ENCODE measurements at places on chromosomes 11 and 22.
A peak's percentile ranks its signal among the peaks of the same experiment; 100 is the strongest.

DNA sequence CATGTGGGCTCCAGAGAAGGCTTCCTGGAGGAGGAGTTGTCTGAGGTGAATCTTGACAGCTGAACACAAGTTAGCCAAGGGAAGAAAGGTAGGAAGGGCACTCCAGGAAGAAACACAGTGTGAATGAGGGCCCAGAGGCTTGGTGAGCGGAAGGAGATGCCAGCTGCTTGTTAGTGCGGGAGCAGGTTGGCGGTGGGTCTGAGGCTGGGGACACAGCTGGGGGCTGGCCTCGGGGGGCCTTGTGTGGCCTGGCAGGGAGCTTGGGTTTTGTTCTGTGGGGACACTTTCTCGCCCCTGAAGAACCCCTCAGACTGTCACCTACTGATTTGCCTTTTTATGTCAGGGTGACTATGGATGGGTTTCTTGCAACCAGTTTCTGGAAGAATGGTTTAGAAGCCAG lies 160.0 kb downstream of the ST3GAL4 start:
- no peak overlapping the region for H3K27ac ChIP-seq
- no peaks in the 10 kb centered on the region for H3K27me3 ChIP-seq
- H3K4me3 ChIP-seq = no peak overlapping the region
- no peaks in the 10 kb centered on the region for H3K36me3 ChIP-seq
- H3K4me1 ChIP-seq = no peaks in the 10 kb centered on the region

- H3K27me3 ChIP-seq = no peaks in the 10 kb centered on the region
- H3K36me3 ChIP-seq = no peaks in the 10 kb centered on the region
- H3K4me3 ChIP-seq = no peak within 1 kb of the TSS
- no peak within 1 kb of the TSS for H3K27ac ChIP-seq
Observed at GRCh38 chr11:7941608-7942007, at the start of gene OR10A3. Gene OR10A3 (minus strand): TSS chr11:7941708. CDS start chr11:7939520, 2,188 bp downstream.

- no peak overlapping the region for H3K27ac ChIP-seq
- H3K36me3 ChIP-seq = no peaks in the 10 kb centered on the region
- H3K27me3 ChIP-seq = no peaks in the 10 kb centered on the region
- H3K4me3 ChIP-seq = no peak overlapping the region
- H3K4me1 ChIP-seq = peaks cover 24% of the 10 kb centered on the region
Observed at GRCh38 chr11:44174842-44175241, 79.4 kb downstream of the EXT2 start.

DNA sequence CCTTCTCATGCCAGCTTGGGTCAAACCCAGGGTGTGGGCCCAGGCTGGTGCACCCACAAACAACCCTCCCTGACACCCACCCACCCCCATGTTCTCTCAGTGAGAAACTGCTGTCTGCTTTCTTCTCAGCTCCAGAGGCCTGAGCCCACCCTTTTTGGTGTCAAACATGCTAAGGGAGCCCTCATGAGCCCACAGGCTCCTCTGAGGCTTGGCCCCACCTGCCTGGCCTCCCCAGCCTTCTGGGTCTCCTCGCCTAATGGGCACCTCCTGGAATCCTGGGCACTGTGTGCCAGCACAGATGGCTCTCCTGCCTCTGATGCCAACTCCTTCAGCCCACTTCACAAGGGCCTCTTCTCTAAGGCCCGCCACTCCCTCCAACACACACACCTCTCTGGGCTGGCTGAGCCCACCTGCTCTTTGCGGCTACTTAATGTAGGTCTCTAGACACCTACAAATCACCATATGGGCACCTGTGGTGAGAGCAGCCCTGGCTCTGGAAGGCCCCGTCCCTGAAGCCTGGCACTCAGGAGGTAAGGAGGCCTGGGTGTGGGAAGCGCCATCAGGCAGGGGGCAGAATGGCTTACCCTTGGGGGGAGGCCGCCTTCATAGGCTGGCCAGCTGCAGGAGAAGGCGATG lies 4.4 kb downstream of the NAGA start:
- H3K27me3 ChIP-seq = no peaks in the 10 kb centered on the region
- H3K4me3 ChIP-seq = no peak overlapping the region

GRCh38 chr22:32058656-32059260 lies 15.7 kb downstream of the SLC5A1 start:
- peak overlapping the region; percentile 95 for H3K27ac ChIP-seq
- H3K27me3 ChIP-seq = no peaks in the 10 kb centered on the region
- no peak overlapping the region for H3K4me3 ChIP-seq
- H3K4me1 ChIP-seq = peaks cover 14% of the 10 kb centered on the region
- no peaks in the 10 kb centered on the region for H3K36me3 ChIP-seq
- peak; percentile 90 for DNase-seq

DNA sequence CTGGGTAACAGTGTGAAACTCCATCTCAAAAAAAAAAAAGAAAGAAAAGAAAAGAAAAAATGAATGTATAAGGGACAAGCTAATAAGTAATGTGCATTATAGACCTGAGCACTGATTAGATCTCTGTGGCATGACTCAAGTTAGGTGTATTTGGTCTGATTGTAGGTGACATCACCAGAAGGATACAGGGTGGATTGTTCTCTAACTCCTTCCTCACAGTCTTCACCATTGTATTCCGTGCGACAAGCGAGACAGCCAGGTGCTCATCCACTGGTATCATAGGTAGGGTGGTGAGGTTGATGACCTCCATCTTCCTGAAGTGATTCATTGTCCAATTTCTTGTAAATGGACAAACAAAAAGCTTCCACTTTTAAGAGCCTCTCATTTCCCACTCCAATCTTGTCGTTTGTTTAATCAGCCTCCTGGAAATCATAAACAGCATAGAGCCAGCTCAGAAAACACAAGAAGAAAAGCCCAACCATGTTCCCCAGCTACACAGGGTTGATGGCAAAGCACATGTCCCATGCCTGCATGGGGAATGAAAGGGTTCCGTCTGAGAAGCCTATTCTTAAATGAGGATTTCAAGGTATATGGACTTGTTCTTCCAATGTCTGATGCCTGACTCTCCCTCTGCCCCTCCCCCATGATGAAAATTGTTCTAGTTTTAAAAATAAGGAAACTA lies 6.2 kb downstream of the FAM227A start:
- H3K27me3 ChIP-seq = no peaks in the 10 kb centered on the region
- no peaks in the 10 kb centered on the region for H3K36me3 ChIP-seq
- H3K27ac ChIP-seq = no peak overlapping the region
- no peak for DNase-seq

DNA sequence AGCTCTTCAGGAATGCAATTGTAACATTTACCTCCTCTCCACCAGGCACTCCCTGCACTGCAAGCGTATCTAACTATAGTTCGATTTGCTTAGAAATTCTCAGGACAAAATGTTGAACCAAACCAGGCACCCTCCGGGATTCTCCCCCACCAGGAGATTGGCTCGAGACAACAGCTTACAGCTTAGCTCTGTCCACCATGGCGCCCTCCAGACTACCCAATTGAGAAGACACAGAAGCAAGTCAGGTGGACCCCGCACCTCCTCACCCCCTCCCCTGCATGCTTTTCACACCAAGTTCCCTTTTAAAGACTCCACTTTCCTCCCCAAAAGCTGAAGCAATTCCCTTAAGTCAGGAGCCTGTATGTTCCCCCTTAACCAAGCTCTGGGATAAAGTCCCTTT lies 34.7 kb upstream of the RFPL3 start:
- no peaks in the 10 kb centered on the region for H3K36me3 ChIP-seq
- no peaks in the 10 kb centered on the region for H3K27me3 ChIP-seq
- no peak overlapping the region for H3K27ac ChIP-seq
- no peak overlapping the region for H3K4me3 ChIP-seq
- DNase-seq = no peak
- H3K4me1 ChIP-seq = no peaks in the 10 kb centered on the region

GRCh38 chr22:27639248-27640086 lies 162.1 kb downstream of the MN1 start:
- no peak for DNase-seq
- peaks cover 33% of the 10 kb centered on the region for H3K4me1 ChIP-seq
- H3K36me3 ChIP-seq = no peaks in the 10 kb centered on the region
- H3K4me3 ChIP-seq = no peak overlapping the region
- no peaks in the 10 kb centered on the region for H3K27me3 ChIP-seq

GRCh38 chr11:45662665-45663485 lies 2.5 kb downstream of the CHST1 start:
- H3K27ac ChIP-seq = no peak overlapping the region
- peaks cover 14% of the 10 kb centered on the region for H3K4me1 ChIP-seq
- H3K4me3 ChIP-seq = no peak overlapping the region

- peaks cover 8% of the 10 kb centered on the region for H3K27me3 ChIP-seq
- no peak overlapping the region for H3K4me3 ChIP-seq
- no peak for DNase-seq
- H3K27ac ChIP-seq = no peak overlapping the region
Observed at GRCh38 chr11:116642902-116643301, 129.9 kb downstream of the BUD13 start.

DNA sequence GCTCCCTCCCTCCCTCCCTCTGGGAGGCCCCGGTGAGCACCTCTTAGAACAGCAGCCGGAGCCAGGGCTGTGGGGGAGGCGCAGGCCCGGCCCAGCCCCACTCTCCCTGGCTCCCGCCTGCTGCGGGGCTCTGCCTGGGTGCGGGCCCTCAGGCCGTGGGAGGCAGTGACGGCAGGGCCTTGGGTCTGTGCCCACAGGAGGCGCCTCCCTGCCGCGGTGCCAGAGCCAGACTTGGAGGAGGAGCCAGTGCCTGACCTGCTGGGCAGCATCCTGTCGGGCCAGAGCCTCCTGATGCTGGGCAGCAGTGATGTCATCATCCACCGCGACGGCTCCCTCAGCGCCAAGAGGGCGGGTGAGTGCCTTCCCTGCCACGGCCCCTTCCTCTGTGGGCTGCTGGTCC lies 9.5 kb downstream of the IRF7 start:
- H3K4me3 ChIP-seq = no peak overlapping the region
- DNase-seq = no peak
- H3K27ac ChIP-seq = no peak overlapping the region
- H3K36me3 ChIP-seq = peaks cover 82% of the 10 kb centered on the region
- H3K27me3 ChIP-seq = no peaks in the 10 kb centered on the region

GRCh38 chr11:44785856-44786607 lies 59.3 kb downstream of the TSPAN18 start:
- H3K4me3 ChIP-seq = no peak overlapping the region
- DNase-seq = no peak
- no peak overlapping the region for H3K27ac ChIP-seq
- H3K36me3 ChIP-seq = no peaks in the 10 kb centered on the region
- peaks cover 19% of the 10 kb centered on the region for H3K4me1 ChIP-seq

DNA sequence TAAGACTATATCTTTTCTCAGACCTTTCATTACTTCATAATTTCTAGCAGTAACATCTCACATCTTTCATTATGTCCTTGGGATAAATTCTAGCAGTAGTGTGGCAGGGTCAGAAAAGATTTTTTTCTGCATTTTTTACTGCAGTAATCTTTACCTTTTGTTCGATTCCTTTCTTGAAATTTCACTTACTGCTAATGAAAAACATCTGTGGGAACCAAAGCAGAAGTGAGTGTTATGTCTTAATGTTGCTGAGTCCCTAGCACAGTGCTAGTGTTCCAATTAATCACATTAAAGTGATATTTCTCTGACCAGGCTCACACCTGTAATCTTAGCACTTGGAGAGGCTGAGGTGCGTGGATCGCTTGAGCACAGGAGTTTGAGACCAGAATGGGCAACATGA lies 123.6 kb downstream of the EHF start:
- H3K27ac ChIP-seq = peak overlapping the region; percentile 48
- DNase-seq = no peak
- H3K4me3 ChIP-seq = no peak overlapping the region
- H3K4me1 ChIP-seq = peaks cover 6% of the 10 kb centered on the region
- H3K27me3 ChIP-seq = no peaks in the 10 kb centered on the region

- no peak overlapping the region for H3K4me3 ChIP-seq
- no peak for DNase-seq
- no peaks in the 10 kb centered on the region for H3K36me3 ChIP-seq
- H3K27ac ChIP-seq = no peak overlapping the region
Observed at GRCh38 chr11:116230438-116230837, 542.3 kb downstream of the BUD13 start.

DNA sequence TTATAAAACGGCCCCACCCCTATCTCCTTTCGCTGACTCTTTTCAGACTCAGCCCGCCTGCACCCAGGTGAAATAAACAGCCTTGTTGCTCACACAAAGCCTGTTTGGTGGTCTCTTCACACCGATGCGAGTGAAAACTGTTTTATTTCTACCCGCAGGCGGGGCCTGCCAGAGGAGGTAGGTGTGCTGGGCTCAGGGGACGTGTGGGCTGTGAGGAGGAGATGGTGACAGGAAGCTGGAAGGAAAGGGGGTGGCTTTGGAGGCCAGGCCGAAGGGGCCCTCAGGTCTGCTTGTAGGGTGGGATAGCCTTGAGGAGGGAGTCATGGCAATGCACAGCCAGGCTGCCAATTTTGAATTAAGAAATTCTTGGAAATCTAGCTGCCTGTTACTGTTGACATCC lies 21.3 kb upstream of the KRTAP5-7 start:
- H3K27me3 ChIP-seq = no peaks in the 10 kb centered on the region
- H3K36me3 ChIP-seq = no peaks in the 10 kb centered on the region
- no peak overlapping the region for H3K4me3 ChIP-seq
- no peak for DNase-seq
- no peaks in the 10 kb centered on the region for H3K4me1 ChIP-seq

- no peaks in the 10 kb centered on the region for H3K4me1 ChIP-seq
- no peaks in the 10 kb centered on the region for H3K36me3 ChIP-seq
- no peak for DNase-seq
- H3K27ac ChIP-seq = no peak overlapping the region
- no peak overlapping the region for H3K4me3 ChIP-seq
Observed at GRCh38 chr11:7955191-7955590, 10.1 kb downstream of the NLRP10 start.

DNA sequence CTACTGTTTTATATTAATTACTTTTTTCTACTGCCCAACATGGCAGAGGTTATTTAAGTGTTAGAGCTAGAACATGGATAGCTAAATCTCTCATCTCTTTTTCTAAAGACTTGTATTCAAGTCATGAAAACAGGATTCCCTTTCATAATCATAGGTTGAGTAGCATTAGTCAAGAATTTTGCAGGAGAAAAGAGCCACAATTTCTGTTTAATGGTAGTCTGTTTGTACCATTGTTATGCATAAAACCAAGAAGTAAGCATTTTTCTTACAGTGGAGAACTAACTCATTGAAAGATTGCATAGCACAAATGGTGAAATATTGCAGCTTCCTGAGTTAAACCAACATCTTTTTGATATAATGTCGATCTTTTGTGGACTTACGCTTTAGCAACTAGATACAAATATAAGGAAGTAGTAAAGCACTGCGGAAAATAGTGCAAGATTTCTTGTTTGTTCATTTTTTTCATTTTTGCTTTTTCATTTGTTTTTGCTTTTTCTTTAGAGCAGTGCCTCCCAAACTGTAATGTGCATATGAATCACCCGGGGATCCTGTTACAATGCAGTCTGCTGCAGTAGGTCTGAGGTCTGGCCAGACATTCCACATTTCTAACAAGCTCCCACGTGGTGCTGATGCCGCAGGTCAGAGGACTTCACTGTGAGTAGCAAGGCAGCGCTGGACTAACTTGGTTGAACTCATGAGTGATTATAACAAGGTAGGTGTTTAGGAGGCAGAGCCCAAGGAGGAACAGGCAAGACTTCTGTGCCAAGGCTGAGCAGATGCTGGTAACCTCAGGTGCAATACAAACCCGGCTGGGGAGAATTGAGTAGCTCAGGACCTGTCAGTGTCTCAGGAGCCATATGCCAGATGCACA lies 4.6 kb downstream of the ETS1 start:
- H3K4me3 ChIP-seq = no peak overlapping the region
- H3K27me3 ChIP-seq = peaks cover 69% of the 10 kb centered on the region
- peaks cover 14% of the 10 kb centered on the region for H3K4me1 ChIP-seq
- no peak overlapping the region for H3K27ac ChIP-seq

Data from cardiac muscle cell (in vitro differentiated cells and primary cell).